ENCODE measurements at places on chromosomes 5 and 9. TPM values are rescaled to one million over a fixed set of nuclear protein-coding genes. Genes with fewer than 3 reads are reported as not detected.

DNA sequence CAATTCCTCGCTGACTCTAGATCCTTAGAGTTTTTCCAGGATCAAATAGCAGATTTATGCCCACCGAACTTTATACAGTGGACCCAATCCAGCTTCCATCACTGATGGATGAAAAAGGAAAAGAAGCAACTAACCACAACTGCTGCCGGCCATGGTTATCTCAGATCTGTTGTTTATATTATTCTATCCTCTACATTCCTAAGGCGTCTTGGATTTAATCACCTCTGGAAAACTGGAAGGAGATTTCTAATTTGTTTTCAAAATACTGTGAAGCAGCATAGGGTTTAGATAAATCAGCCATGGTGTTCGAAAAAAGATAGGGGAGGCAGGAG, 663 bp upstream of the ZNF366 start:
- no peak for DNase-seq

DNA sequence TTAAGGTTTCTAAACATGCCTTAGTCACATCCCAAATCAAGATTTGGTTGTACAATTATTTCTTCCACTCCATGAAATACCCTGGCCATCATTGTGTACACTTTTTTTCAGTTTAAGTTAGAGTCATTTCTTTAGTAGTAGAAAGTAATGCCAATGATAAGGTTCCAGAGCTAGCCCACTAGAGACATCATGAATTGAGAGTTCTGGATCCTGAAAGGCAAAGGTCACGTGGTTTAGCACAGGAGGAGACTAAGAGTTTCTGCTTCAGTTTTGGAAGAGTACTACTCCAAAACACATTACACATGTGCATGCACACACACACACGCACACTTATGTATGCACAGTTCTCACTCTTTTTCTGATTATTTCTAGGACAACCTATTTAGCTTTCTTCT, 4.8 kb upstream of the SREK1 start:
- DNase-seq = no peak

The IL4 gene
- total RNA-seq = not detected

DNA sequence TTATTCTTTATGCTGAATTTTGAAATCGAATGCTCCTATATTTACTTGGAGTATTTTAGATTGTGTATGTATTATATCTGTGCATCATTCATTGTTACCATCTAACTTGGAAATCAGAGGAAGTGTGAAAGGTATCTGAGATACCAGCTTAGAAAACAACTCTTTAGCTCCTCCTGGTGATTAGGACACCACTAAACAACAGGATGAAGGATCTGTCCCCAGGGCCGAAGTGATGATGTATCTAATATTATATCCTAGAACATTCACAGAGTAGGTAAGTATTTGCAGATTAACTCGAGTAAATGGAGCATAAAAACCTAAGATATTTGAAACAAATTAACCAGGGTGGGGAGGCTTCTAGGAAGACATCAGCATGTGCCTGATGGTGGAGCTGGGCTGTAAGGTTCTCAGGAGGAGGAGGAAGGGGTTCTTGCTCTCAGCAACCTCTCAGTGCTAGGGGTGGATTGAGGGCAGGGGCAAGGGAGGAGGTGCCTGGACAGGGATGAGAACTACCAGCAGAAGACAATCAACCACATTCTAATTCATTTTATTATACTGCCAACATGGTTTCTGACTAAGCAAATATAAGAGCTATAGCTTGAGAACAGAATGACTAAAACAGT, 2.6 kb upstream of the NFIL3 start:
- no peak for DNase-seq

The EQTN gene
- total RNA-seq = not detected

- DNase-seq = no peak
Measured at GRCh38 chr5:147708708-147709107, 73.8 kb downstream of the JAKMIP2 start.
